Uterus (tissue), 4 donors: ENCODE measurements at places on chromosomes 1 and 21.

GRCh38 chr21:26388731-26389231, 184.3 kb downstream of the CYYR1 start:
- H3K4me1 ChIP-seq = no peaks in the 10 kb centered on the region
- no peaks in the 10 kb centered on the region for H3K27me3 ChIP-seq
- DNase-seq = no peak

DNA sequence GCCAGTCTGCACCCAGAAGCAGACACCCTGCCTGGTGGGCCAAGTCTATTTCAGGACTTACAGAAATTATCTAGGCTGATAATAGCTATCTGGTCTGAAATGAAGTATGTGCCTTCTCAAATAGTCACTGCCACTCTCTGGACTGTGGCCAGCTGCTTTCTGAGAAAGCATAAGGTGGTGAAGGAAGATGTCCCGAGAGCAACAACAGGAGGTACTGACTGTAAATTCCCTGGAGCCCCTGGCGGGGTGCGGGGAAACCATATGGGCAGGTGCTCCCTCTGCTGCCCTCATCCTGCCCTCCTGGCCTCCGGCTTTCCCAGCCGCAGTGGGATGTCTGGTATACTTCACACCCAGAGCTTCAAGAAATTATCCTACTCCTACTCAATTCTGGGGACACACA, 86.8 kb downstream of the TGFBR3 start:
- no peaks in the 10 kb centered on the region for H3K36me3 ChIP-seq
- peaks cover 9% of the 10 kb centered on the region for H3K4me1 ChIP-seq
- peak overlapping the region; percentile 74 for H3K27ac ChIP-seq
- H3K27me3 ChIP-seq = no peaks in the 10 kb centered on the region
- DNase-seq = no peak

GRCh38 chr1:92739669-92740524, 45.0 kb downstream of the EVI5 start:
- no peak overlapping the region for H3K27ac ChIP-seq
- H3K27me3 ChIP-seq = no peaks in the 10 kb centered on the region
- no peaks in the 10 kb centered on the region for H3K36me3 ChIP-seq
- DNase-seq = no peak
- no peaks in the 10 kb centered on the region for H3K4me1 ChIP-seq

GRCh38 chr1:44420535-44420934, 15.5 kb downstream of the RNF220 start:
- H3K36me3 ChIP-seq = no peaks in the 10 kb centered on the region
- H3K4me1 ChIP-seq = peaks cover 8% of the 10 kb centered on the region
- no peak overlapping the region for H3K27ac ChIP-seq
- H3K27me3 ChIP-seq = peaks cover 12% of the 10 kb centered on the region

DNA sequence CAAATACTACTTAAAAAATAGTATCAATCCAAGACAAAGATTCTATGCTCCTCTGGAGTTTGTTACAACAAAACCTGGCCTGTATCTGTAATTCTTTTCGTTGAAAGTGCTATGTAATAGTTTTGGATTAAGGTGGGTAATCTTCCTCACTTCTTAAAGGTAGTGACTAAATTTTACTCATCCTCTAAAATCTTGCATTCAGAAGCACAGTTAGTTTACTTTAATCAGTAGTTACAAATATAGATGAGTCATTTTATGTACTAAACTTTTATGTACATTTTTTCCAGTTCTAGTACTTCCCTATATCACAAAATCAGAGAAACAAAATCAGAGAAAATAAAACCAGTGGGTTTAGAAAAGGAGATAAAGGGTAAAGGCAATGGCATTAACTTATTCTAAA, 51.3 kb downstream of the ZNHIT6 start:
- DNase-seq = no peak
- no peaks in the 10 kb centered on the region for H3K27me3 ChIP-seq
- no peaks in the 10 kb centered on the region for H3K4me1 ChIP-seq
- no peak overlapping the region for H3K4me3 ChIP-seq
- no peak overlapping the region for H3K27ac ChIP-seq
- no peaks in the 10 kb centered on the region for H3K36me3 ChIP-seq

GRCh38 chr21:38925923-38926322, 120.2 kb downstream of the ETS2 start:
- no peaks in the 10 kb centered on the region for H3K27me3 ChIP-seq
- DNase-seq = peak; percentile 81
- peak overlapping the region; percentile 80 for H3K27ac ChIP-seq
- H3K4me3 ChIP-seq = no peak overlapping the region
- peaks cover 6% of the 10 kb centered on the region for H3K4me1 ChIP-seq

GRCh38 chr1:115133440-115133839, 44.1 kb upstream of the TSPAN2 start:
- no peak overlapping the region for H3K4me3 ChIP-seq
- no peaks in the 10 kb centered on the region for H3K36me3 ChIP-seq
- no peaks in the 10 kb centered on the region for H3K27me3 ChIP-seq
- no peak overlapping the region for H3K27ac ChIP-seq

- peaks cover 24% of the 10 kb centered on the region for H3K4me1 ChIP-seq
- H3K27me3 ChIP-seq = no peaks in the 10 kb centered on the region
- H3K36me3 ChIP-seq = no peaks in the 10 kb centered on the region
- H3K27ac ChIP-seq = peak overlapping the region; percentile 99
- DNase-seq = peak; percentile 84
These were observed 8.8 kb upstream of the COL16A1 start for GRCh38 chr1:31712630-31713029.

DNA sequence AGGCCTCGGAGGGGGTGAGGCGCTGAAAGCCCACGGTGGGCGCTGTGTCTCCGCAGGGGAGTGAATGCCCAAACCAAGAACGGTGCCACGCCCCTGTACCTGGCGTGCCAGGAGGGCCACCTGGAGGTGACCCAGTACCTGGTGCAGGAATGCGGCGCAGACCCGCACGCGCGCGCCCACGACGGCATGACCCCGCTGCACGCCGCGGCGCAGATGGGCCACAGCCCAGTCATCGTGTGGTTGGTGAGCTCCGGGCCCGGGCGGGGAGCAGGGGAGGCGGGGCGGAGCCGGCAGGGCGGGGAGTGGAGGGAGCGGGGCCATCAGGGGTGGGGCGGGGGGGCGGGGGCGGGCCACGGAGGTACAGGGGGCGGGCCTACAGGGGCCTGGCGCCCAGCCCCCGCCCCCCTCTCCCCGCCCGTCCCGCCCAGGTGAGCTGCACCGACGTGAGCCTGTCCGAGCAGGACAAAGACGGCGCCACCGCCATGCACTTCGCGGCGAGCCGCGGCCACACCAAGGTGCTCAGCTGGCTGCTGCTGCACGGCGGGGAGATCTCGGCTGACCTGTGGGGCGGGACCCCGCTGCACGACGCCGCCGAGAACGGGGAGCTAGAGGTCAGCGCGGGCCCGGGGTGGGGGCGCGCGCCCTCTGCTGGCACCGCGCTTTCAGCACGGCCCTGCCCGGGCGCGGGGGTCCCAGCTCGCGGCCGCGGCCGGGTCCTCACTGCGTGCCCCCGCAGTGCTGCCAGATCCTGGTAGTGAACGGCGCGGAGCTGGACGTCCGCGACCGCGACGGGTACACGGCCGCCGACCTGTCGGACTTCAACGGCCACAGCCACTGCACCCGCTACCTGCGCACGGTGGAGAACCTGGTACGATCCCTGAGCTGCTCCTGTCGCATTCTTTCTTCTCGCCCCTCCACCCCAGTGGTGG, 15.9 kb downstream of the ESPN start:
- no peak for DNase-seq
- no peaks in the 10 kb centered on the region for H3K27me3 ChIP-seq
- H3K36me3 ChIP-seq = no peaks in the 10 kb centered on the region
- no peak overlapping the region for H3K27ac ChIP-seq
- no peaks in the 10 kb centered on the region for H3K4me1 ChIP-seq

- peaks cover under 1% of the 10 kb centered on the region for H3K4me1 ChIP-seq
- H3K27me3 ChIP-seq = peaks cover 3% of the 10 kb centered on the region
- no peak overlapping the region for H3K4me3 ChIP-seq
- DNase-seq = no peak
- no peaks in the 10 kb centered on the region for H3K36me3 ChIP-seq
These were observed 8.3 kb downstream of the NHLH2 start for GRCh38 chr1:115832651-115833050.

DNA sequence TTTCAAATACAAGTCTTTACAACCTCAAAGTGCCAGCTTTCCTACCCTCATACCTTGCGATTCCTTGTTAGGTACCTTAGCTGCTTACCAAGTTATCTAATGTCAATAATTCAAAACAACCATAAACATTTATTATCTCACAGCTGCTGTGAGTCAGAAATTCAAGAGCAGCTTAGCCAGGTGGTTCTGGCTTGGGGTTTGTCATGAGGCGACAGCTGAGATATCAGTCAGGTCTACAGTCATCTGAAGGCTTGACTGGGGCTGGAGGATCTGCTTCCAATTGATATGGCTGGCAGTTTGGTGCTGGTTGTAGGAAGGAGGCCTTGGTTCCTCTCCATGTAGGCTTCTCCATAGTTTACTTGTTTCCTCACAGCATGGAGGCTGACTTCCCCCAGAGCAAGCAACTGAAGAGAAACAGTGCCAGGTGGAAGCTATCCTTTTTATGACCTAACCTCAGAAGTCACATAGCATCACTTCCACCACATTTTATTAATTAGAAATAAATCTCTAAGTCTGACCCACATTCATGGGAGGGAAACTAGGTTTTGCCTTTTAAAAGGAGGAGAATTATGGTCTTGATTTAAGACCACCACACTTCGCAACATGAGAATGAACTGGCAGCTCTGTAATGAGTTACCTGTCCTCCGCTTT, 103.3 kb upstream of the FGGY start:
- no peaks in the 10 kb centered on the region for H3K4me1 ChIP-seq
- no peaks in the 10 kb centered on the region for H3K27me3 ChIP-seq
- no peaks in the 10 kb centered on the region for H3K36me3 ChIP-seq
- no peak overlapping the region for H3K4me3 ChIP-seq

DNA sequence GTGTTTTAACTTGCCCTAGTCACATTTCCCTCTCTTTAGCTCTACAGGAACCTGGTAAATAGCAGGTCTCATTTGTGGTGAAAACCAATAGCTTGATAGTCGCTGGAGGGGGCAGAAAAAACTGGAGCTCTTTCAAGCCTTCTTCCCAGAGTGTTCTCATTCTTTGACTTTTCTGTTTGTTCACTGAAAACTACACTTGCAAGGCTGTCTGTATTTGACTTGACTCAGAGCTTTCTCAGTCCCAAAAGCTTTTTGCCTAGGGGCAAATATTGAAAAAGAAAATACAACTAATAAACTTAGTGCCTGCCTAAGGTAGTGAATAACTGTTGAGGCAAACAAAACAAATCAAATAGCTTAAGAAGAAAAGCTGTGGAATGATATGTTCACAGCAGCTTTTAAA, 217.1 kb upstream of the CHRM3 start:
- no peaks in the 10 kb centered on the region for H3K36me3 ChIP-seq
- no peaks in the 10 kb centered on the region for H3K4me1 ChIP-seq
- no peaks in the 10 kb centered on the region for H3K27me3 ChIP-seq
- H3K27ac ChIP-seq = no peak overlapping the region
- no peak for DNase-seq
- H3K4me3 ChIP-seq = no peak overlapping the region

- no peak overlapping the region for H3K4me3 ChIP-seq
- no peaks in the 10 kb centered on the region for H3K4me1 ChIP-seq
- no peak for DNase-seq
- no peak overlapping the region for H3K27ac ChIP-seq
- no peaks in the 10 kb centered on the region for H3K27me3 ChIP-seq
These were observed 206.7 kb upstream of the CAMK1G start for GRCh38 chr1:209376774-209377173.

DNA sequence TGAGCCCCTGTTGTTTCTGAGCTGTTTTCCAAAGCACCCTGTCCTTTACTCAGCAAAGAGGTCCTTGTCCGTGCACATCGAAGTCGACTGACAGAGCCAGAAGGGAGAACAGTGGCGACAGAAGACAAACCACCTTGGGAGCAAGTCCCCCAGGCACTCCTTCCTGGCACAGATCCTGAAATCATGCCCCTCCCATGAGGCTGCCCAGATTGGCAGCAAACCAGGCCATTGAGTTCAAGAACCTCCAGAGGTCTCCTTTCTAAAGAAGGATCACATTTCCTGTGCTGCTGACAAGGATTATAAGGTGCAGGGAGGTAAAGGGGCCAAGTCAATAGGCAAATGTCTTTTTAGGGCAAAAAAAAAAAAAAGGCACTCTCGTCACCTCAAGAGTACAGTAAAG, 84.7 kb upstream of the HIVEP3 start:
- no peaks in the 10 kb centered on the region for H3K36me3 ChIP-seq
- H3K4me1 ChIP-seq = no peaks in the 10 kb centered on the region
- no peak overlapping the region for H3K27ac ChIP-seq
- H3K4me3 ChIP-seq = no peak overlapping the region
- no peaks in the 10 kb centered on the region for H3K27me3 ChIP-seq

DNA sequence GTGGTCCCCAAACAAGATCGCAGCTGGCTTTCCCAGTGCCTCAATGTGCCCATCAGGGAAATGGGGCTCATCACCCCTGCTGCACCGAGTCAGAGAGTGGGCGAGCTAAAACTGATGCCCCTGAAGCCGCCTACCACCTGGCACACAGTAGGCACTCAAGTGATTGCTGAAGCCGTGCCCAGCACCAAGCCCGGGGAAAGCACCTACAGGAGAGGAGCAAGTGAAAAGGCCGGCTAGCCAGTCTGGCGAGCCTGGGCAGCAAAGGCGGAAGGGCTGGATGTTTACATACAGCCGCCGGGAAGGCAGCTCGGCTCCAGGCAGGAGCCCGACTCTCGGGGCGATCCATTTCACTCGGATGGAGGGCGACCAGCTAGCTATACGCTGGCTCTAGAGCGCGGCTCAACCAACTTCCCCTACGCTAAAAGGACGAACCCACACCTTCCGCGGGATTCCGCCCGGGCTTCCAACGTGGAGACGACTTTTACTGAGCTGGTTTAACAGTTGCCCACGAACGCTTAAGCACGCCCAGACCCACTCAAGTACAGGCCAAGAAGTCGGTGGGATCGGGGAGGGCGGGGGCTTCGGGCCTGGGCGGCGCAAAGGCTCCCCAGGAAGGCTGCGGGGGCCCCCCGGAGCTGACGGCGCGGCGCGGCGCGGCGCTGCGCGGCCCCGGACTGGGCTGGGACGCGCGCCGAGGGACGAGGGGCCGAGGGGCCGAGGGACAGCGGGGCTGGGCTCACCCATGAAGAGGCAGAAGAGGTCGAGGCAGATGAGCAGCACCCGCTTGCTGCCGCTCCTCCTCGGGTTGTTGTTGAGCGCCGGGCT, 1.0 kb downstream of the PLPP3 start:
- no peaks in the 10 kb centered on the region for H3K27me3 ChIP-seq
- H3K4me3 ChIP-seq = peak overlapping the region; percentile 76
- DNase-seq = peak; percentile 50
- H3K36me3 ChIP-seq = no peaks in the 10 kb centered on the region
- no peaks in the 10 kb centered on the region for H3K4me1 ChIP-seq

DNA sequence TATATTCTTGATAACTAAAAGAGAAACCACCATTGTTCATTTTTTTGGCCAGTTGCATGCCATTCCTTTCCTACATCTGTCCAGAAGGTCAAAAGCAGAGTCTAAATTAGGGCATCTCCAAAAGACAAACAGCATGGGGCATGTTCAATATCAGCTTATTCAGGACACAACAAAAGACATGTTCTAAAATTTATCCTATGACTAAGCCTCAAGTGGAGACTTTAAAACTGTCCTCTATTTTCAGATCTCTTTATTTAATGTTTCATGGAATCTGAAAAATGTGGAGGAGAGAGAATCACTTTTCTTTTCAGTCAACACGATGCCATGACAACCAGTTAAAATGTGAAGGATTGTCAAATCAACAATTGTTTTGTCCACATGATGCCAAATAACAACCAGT, 303.4 kb upstream of the PRMT6 start:
- H3K4me1 ChIP-seq = no peaks in the 10 kb centered on the region
- H3K27me3 ChIP-seq = no peaks in the 10 kb centered on the region
